CD8-positive, alpha-beta memory T cell (primary cell): ENCODE measurements at places on chromosomes 13 and 19. TPM values are rescaled to one million over a fixed set of nuclear protein-coding genes. Genes with fewer than 3 reads are reported as not detected.

The XPO4 gene
- 6.9 TPM for polyA plus RNA-seq

- DNase-seq = no peak
Measured at GRCh38 chr19:39802958-39803357, 24.3 kb downstream of the LEUTX start.

DNA sequence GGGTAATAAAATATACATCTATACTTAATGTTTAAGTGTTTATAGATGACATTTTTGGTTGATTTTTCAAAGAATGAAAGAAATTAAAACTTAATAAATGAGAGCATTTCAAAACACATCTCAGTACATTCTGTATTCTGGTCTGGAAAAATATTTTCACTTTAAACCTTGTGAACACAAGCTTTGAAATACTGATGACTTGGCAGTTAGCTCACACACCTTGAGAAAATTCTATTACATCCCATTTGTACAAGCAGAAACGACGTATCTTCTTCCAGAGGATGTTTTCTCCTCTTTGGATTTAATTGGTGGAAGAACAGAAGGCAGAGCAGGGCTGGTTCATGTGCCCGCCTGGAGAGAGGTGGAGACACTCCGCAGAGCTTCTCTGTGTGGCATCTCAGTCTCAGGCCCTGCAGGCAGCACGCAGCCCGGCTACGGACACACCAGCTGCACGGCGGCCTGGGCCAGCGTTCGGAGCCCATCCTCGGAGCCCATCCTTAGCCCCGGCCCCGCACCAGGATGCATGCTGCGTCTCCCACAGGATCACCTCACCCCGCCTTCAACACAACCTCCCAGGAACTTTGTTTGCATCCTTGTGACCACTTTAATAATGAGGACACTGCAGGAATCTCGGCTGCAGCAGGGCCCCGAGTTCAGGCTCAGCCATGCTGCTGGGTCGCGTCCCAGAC, 48.6 kb downstream of the SOX1 start:
- DNase-seq = no peak

GRCh38 chr19:3670796-3671679, 29.2 kb downstream of the PIP5K1C start:
- peak; percentile 66 for DNase-seq

The MRPS31 gene
- 44.2 TPM for polyA plus RNA-seq

DNA sequence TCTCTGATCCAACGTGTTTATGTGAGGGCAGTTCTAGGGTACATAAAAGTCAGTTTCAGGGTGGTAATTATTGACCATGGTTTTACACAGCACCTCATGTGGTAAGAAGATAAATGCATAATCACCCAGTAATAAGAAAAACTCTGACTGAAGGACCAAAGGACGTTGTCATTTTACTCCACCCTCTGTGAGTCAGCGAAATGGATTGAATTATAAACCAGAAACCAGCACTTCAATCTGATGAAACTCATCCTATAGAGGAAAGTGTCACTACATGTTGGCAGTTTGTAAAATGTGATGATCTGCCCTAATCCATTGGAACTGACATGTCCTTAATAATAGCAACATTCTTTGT, 406.8 kb downstream of the KLF5 start:
- no peak for DNase-seq

DNA sequence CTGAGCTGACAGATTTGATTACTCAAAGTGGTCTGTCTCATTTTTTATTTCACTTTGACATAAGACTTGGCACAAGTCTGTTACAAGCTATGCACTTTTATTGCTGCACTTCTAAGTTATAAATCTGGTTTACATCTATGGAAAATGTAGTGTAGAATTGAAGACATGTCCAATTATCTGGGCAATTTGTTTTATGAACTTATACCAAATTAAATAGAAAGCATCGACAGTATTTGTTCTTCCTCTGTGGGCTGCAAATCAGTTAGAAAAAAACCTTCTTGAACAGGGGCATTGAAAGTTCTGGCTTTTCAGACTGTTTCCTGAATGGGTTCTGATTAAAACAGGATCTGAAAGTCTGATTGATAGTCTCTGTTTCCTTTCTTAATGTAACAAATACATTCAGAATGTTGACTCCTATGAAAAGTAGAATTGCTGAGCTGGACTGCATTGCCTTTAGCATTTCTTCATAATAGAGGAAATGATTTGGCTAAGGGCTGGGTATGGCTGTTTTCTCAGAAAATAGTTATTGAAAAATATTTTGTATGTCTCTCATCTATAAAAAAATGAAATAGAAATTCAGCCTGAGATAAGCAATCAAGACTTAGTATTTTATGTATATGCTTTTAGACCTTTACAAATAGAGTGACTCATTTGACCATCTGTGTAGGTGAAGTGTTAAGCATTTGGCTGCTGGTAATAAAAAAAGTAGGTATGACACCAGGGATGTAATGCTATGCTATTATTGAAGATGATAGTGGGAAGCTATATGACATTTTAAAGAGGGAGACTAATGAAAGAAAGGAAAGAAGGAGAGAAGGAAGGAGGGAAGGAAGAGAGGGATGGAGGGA, 210.9 kb upstream of the SPRY2 start:
- no peak for DNase-seq

DNA sequence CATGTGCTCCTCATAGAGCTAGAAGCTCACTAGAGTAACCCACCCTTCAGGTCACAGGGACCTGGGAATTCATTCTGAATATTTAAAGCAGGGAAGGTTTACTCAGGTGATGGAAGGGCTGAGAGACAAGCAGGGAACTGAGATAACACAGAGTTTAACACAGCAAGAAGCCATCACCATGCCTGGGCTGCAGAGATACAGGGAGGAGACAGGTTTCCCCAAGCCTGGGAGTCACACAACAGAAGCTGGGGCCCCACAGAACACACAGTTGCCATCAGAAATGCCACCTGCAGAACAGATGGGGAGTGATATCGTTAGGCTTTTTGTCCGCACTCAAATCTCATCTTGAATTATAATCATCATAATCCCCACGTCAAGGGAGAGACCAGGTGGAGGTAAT, 7.9 kb upstream of the CYSLTR2 start:
- DNase-seq = no peak

GRCh38 chr19:15123031-15123890, 16.1 kb downstream of the SYDE1 start:
- no peak for DNase-seq

DNA sequence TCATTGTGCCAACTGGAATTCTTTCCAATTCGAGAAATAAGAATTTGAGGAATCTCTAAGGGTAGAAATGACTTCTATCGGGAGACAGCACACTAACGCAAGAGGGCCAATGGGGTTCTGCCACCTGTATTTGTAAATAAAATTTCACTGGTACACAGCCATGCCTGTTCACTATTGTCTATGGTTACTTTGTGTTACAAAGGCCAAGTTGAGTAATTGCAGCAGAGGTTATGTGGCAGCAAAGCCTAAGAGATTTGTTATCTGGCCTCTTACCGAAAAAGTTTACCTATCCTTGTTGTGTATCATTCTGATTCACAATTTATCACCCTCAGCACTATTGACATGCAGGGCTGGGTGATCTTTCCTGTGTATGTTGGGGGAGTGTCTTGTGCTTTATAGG, 278.0 kb downstream of the KLF5 start:
- no peak for DNase-seq

The EBI3 gene
- not detected for polyA plus RNA-seq

DNA sequence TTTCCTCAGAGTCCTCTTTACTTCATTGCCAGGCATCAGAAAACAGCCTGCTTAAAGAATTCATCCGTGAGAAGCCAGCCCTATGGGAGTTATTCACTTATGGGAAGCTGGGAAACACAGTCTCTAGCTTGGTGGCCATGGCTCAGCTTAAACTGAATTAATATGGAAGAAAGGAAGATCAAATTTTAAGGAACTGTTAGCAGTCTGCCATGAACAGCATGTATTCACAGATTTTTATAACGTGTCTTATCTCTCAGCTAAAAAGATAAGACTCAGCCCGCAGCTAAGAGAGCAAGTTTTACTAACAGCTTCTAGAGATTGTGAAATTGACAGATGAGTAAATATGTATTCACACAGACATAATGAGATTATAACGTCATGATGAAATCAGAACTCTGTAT, 253.7 kb upstream of the RXFP2 start:
- DNase-seq = no peak

DNA sequence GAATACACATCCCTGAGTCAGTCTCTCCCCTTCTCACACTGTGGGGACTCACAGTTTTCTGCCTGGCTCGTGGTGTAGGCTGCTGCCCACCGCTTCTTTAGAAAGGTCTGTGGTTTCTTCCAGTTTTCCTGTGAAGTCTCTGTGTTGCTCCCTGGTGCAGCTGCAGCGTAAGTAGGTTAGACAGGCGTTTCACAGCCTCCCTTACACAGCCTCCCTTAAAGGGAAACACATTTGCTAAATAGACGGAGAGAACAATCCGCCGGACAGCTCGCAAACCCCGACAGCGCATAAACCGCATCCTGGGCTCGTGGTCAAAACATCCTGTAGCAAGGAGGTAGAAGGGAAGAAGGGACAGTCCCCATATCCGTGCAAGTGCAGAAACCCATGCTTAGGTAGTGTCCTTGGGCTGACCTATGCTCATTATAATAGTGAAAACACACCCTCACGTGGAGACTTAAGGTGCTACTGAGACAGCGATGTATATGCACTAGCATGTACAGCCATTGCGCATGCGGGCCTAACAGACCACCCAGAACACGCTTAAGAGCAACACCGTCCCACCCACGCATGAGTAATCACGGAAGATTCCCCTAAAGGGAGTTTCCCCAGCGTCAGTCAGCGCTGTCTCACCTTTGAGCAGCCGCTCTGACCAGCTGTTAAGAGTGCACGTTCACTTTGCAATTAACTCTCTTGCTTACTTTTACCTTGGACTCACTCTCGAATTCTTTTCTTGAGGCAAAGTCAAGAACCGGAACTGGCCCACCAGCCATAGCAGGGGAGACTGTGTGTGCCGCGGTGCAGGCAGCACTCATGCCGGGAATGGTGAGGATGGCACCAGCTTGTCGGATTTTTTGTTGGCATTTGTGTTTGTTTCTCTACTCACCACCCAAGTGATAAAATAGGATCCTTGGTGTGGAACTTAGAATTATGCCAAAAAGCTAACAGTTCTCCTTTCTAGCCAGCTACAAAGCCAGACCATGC, 16.6 kb downstream of the SIGLEC8 start:
- DNase-seq = peak; percentile 78

DNA sequence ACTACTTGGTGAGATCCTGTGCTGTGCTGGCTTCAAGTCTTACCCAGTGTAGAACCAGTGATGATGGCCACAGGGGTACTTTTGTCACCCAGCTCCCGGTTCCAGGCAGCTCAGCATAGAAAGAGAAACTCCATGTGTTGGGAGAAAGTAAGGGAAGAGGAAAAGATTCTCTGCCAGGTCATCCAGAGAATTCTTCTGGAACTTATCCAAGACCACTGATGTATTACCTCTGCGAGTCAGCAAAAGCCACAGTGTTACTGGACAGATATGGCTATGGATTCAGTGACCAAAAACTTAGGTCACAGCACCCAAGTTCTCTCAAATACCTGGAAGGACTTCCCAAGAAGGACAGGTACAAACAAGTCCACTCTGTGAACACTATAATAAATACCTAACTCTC, 399.5 kb upstream of the MIR17HG start:
- DNase-seq = no peak

The LMO7 gene
- 4.9 TPM for polyA plus RNA-seq

The KLK4 gene
- polyA plus RNA-seq = not detected

The BABAM1 gene
- polyA plus RNA-seq = 114 TPM

- no peak for DNase-seq
Measured at GRCh38 chr13:23608701-23609413, 38.6 kb downstream of the TNFRSF19 start.

DNA sequence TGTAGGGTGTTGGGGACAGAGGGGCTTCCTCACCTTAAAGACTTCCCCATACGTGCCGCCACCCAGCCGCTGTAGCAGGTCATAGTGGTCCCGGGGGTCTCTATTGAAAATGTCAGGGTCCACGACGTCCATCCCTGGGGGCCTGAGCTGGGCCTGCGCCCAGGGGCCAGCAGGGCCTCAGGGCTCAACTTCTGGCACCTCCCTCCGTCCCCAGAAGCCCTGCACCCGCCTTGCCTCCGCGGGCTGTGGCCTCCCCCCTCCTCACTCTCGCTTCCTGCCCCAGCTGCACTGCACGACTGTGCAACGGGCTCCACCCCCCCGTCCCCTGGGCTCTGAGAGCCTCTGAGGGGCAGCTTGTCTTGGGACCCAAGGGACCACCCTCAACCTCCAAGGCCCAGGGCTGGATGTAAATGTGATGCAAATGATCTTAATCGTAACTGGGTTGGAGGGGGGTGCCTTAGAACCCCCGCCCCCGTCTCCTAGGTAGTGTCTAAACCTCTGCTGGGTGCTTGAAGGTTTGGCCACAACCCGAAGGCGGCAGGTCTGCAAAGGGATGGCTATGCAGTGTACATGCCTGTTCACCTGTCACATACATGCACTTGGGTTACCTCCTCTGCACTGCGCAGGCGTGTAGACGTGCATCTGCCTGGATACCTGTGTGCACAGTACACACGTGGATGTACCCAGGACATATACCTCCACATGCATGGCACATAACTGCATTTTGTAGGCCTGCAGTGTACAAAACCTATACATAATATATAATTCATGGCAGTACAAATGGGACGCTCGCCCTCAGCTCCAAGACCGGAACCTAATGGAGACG, at the start of gene MAP4K1:
Gene MAP4K1, minus strand, starts transcription at position 190 of the 826 bp plus-strand sequence. Its CDS starts 58 bp downstream, at position 132.
- DNase-seq = peak; percentile 55
